ENCODE measurements at places on chromosomes 5 and 9.

DNA sequence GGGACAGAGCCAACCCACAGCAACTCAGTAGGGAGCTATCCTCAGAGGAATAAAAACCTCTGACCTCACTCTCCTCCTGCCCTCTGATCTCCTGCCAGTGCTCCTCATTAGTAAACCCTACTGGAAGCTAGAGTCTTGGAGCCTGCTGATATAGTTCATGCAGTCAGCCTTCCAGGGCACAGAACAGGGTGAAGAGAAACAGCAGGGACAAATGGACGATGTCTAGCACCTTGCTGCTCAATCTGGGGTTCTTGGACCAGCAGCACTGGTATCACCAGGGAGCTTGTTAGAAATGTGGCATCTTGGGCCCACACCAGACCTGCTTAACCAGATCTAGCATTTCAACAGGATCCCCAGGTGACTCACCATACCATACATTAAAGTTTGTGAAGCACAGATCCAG lies 5.5 kb upstream of the GALNT12 start:
- no peak for DNase-seq

- DNase-seq, result no peak
Measured at GRCh38 chr9:120913647-120914264, 12.8 kb downstream of the TRAF1 start.

DNA sequence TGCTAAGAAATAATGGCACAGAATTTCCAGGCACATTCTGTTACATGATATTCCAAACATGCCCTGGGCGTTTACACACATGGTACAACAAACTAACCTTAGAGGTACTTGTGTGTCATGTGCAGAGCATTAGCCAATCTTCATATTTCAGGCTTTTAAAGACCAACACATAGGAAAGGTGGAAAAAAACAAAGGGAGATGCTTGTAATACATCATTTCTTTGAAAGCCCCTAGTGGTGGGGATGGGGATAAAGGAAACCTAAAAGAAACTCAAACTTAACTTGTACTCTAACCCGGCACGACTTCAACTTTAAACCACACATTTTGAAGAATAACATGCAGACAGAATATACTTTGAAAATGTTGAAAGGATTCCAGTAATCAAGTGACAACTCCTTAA lies 133.6 kb downstream of the PTPRD start:
- no peak for DNase-seq

DNA sequence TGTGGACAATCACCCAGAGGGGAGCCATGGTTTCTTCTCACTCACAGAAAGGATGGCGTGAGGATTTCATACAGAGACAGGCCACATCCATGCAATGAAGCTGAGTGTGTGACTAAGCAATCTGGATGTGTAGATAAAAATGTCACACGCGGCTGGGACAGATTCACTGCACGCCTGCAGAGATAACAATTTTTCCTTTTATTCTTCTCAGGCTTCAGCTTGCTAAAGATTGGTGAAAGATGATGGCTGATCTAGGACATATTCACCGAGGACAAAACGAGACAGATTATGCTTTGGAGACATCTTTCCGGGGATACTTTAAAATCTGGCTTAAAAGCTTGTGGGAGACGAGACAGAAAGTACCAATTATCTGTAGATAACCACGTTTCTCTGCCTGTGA lies 313.9 kb upstream of the TRPC7 start:
- DNase-seq, result no peak

GRCh38 chr5:926417-927171 lies 33.9 kb downstream of the TRIP13 start:
- DNase-seq, result no peak

DNA sequence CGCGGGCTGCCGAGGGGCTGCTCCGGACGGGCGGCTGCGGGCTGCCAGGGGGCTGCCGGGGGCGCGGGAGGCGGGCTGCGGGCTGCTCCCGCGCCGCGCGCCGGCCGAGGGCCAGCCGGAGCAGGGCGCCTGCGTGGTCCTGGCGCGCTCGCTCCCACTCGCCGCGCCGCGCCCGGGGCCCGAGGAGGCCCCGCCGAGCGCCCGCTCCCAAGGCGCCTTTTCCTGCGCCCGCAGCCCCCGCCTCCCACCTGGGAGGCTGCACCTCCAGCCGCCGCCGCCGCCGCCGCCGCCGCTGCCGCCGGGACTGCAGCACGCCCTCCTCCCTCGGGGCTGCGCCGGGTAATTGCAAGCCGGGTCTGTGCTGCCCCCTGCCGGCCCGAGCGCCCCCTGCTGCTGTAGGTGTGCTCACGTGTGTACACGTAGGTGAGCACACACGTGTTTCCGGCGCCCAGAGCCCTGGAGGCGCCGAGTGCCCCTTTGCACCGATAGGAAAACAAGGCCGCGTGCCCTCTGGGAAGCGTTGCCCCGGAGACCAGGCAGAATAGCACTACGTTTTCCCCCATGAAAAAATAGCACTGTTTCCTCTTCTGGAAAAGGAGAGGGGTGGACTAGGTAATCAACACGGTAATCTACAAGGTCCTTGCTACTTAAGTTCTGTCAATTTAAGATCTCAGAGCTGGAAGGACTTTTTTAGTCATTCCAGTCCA lies at the start of gene EPB41L4B:
TSS of gene EPB41L4B (minus strand) at position 318 of the 707 bp plus-strand sequence. CDS start 613 bp downstream, outside the sequence.
- peak; percentile 73 for DNase-seq

DNA sequence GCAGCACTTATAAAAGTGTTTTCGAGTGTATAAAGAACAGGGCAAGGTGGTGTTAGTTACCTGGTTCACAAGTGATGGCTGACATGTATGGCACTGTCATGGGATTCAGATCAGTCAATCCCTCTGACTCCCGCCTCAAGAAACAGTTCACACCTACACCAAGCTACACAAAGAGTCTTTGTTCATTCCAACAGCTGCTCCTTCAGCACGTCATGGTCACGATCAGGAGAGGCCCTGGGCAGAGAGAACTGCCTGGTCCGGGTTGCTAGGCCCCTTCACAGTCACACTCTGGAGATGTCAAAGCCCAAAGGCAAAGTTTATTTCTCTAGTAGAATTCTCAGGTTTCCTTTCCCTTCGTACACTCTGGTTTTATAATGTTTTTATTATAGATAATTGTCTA lies 426.7 kb downstream of the ZSWIM6 start:
- DNase-seq, result no peak

- DNase-seq, result no peak
Measured at GRCh38 chr5:39455645-39456044, 30.9 kb upstream of the DAB2 start.

GRCh38 chr5:144422018-144422727 lies 251.5 kb downstream of the KCTD16 start:
- DNase-seq, result no peak

GRCh38 chr9:663541-663940 lies 178.0 kb upstream of the DMRT1 start:
- no peak for DNase-seq

DNA sequence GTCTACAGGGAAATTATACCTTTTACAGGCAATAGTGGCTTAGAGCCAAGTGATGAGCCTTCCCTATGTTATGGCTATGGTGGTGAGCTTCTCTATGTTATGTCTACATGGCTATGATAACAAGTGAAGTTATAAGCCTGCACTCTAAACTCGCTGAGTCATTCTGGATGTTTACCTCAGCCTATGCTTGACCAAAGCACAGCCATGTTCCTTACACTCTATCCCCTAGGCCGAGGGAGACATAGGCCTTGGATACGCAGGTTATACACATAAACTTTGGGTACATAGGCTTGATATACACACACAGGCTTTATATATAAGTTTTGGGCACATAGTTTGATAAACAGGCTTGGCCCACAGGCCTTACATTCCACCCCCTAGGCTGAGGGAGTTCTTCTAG lies 13.8 kb downstream of the DMAC1 start:
- DNase-seq, result no peak

- DNase-seq, result no peak
Measured at GRCh38 chr9:1878811-1879210, 136.3 kb upstream of the SMARCA2 start.

GRCh38 chr9:92749934-92750315 lies 14.7 kb downstream of the BICD2 start:
- DNase-seq, result no peak

DNA sequence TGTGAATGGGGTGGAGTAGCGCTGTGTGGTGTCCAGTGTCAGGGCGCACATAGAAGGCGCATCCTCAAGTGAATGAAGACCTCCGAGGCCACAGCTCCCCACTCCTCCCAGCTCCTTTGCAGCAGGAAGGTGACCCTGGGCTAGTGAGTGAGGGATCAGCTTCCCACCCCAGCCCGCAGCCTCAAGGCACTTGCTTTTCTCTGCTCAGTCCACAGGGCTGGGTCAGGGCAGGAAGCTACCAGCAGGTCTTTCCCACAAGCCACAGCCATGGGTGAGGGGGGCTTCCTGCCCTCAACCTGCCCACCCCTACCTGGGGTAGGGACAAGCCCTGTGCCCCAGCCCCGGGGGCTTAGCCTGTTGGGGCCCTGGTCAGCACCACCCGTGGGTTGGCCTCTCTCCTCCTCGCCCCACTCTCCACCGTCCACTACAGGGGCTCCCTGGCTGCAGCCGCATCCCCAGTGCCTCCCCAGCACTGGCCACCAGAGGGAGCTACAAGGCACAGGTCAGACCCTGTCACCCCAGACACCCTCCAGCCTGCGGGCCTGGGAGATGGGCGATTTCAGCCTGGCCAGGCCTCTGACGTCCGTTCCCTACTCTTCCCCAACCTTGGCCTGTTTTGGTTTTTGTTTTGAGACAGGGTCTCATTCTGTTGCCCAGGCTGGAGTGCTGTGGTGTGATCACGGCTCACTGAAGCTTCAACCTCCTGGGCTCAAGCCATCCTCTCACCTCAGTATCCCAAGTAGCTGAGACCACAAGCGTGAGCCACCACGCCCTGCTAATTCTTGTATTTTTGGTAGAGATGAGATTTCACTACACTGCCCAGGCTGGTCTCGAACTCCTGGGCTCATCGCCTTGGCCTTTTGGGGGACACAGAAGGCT lies 1.3 kb upstream of the ABCA2 start:
- no peak for DNase-seq

GRCh38 chr5:2746561-2747032 lies 4.9 kb downstream of the IRX2 start:
- DNase-seq, result no peak

GRCh38 chr5:9820691-9821449 lies 190.7 kb upstream of the TAS2R1 start:
- DNase-seq, result no peak

DNA sequence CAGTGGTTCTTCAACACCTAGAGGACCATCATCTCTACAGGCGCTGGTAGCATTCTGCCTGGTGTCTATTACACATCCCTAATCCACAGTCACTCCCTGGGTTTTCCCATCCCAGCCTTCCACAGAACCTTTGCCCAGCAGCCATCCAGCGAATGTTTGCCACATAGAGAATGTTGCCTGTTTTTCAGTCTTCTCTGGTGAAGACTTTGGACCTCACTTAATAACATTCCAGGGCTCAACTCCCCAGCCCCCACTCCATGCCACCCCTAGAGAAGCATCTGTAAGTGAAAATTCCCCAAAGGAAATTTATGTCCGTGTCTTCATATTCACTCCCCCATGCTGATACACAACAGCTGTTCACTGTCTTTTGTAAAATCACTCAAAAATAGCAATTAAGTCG lies 249.6 kb downstream of the AOPEP start:
- DNase-seq, result no peak

DNA sequence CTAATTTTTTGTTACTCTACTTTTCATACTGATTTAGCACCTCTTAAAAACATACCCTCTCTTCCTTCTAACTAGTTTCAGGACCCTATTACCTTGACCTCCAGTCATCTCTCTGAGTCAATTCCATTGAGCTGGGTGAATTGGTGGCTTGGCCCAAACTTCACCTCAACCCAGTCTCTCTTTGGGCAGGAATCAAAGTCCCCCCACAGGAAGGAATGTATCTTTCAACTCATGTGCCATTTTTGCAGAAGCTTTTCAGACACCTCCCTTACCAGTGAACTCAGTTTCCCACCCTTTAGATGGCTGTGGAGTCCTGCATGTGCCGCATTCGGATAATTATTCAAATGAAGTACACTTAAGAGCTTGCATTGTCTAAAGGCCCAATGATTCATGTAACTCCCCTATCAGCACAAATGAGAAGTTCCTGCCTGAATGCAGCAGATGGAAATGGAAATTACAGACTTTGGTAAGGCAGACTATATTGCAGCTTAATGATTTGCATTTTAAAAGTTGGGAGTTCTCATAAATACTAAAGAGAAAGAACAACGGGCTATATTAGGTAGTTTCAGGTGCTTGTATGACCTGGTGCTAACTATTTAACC lies 693.5 kb downstream of the PTPRD start:
- no peak for DNase-seq
